ENCODE measurements at places on chromosomes 1 and 21. TPM values are rescaled to one million over a fixed set of nuclear protein-coding genes. Genes with fewer than 3 reads are reported as not detected.

Gene OR2L8
- total RNA-seq = not detected

Gene CR1L
- 0.30 TPM for total RNA-seq

Gene TMEM269
- not detected for total RNA-seq

Gene TBX19
- 3.4 TPM for total RNA-seq

Gene ST6GALNAC5
- 18.9 TPM for total RNA-seq
